Stimulated activated CD8-positive, alpha-beta memory T cell treated with anti-CD3 and anti-CD28 coated beads, Interleukin-2, amount 100 ng/mL, for 1 hour (primary cell): ENCODE measurements at places on chromosomes 11 and 22.

DNA sequence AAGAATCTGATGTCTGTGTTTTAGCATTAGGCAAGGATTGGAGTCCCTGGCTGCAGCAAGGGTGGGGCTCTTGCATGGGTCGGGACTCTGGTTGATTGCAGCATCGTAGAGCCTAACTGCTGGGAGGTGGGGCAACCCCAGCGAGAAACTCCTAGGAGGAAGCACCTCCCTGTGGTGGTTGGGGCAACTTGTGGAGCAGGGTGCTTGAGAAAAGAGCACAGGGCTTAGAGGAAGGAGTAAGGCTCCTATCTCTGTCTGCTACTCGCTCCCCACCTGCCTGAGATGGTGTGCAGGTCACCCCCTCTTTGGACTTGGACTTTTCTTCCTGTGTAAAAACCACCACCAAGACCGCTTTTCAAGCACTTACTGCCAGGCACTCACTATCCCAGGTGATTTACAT, 15.6 kb downstream of the SREBF2 start:
- DNase-seq: no peak

DNA sequence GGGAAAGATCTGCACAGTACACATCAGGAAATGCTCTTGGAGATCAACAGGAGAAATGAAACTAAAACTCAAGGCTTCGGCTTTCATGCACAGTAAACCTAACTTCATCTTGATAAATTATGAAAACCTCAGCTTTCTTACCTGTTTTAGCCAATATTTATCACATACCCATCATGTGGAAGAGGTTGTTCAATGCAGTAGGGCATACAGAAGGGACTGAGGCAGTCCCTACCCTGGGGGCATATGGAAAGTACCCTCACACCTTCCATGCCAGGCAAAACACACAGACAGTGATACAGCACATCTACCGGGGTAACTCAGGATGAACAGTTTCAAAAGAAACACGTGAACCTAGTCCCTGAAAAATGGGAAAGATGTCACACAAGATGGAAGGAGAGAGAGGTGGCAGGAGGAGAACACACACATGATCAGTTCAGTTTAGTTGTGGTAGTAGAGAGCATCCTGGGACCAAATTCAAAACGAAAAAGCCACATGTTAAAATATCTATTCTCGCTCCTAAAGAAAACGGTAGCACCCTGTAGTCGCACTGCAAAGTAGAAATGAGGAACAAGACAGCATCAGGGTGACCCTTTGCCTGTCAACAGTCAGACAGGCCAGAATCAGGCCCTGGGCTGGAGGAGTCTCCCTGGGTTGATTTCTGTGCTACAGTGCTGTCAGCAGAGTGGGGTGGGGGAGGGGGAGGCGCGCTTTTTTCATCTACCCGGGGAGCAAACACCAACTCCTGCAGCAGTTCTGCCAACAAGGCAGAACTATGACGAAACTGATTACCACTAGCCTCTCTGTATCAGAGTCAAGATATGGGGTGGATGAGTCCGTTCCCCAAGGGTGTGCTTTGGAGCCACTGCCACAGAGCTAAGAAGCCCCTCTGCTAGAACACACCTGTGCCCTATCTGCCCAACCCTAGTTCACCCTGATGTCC, 1.3 kb downstream of the HIRA start:
- DNase-seq: no peak

DNA sequence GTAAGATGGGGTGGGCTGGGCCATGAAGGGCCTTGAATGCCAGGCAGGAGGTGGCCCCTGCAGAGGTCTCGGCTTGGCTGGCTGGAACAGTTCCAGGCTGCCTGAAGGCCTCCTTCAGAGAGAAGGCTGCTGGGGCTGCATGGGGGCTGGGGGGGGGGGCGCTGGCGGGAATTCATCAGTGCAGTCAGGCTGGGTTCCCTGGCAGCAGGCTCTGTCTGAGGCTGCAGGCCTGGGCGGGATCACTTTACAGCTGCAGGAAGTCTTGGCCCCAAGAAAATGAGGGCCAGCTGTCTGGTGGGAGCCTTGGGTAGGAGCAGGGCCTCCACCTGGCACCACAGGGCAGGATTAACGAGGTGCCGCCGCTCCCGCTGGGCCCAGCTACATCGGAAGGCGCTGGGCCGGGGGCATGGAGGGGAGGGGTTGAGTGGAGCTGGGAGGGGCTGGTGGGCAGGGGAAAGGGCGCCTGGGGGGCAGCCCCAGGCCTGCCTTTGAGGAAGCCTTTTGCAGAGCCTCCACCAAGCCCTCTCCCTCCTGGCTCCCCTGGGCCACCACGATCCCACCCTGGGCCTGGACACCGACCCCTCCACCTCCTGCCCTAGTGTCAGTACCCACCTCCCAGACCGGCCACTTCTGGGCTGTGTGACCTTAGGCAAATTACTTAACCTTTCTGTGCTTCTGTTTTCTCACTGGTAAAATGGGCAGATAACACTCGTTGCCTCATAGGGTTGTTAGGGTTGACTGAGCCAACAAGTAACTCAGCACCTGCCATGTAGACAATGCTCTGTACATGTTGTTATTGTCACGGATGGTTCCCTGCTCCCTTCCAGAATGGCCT, 31.0 kb upstream of the HMOX1 start:
- no peak for DNase-seq

DNA sequence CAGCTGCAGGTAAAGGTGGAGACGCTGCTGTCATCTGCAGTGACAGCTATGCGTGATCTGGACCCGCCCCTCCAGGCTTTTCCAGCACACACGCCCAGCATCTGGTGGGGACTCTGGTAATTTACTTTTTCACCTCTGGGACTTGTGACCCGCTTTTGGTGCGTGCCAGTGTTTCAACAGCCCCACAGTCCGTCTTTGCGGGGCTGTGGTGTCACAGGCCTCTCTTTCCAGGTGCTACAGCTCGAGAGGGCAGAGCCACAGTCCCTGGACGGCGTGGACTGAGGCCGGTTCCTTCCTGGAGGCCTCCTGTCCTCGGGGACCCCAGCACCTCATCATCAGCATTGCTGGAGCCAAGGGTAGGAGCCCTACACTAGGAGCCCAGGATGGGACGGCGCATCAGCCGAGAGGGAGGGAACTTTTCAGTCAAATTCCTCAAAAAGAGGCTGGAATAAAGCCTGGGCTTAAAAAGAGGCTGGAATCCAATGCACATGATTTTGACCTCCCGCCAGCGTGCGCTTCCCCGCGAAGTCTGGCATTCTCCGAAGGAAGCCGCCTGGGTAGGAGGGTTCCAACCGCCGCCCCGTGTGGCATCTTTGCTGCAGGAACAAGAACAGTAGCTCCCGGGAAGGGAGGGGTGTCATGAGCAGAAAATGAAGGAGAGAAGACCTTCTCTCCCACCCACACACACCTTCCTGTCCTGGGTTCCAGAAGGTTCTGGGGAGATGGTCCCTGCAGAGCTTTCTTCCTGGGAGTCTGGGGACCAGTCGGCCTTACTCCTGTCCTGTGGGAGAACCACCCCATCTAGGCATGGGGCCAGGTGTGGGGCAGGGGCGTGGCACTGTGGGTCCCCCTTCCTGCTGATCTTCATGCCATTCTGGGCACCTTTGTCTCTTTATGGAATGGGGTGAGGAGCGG, 25.7 kb upstream of the KRTAP5-7 start:
- DNase-seq: no peak

DNA sequence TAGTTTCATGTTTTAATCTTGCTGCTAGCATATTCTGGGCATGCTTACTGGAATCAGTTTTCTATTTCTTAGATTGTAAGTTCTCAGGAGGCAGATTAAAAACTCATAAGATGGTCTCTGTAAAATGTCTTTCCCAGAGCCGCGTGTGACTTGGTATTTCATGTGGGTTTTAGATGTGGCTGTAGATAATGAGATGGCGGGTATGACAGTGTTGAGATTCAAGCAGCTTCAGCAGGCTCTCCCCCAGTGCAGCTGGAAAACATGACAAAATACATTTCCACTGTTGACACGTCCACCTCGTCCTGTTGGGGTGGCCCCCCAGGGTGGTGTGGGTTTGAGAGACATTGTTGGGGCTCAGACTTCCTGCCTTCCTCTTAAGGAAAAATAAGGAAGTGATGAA, 106.8 kb downstream of the KIRREL3 start:
- DNase-seq: no peak

- DNase-seq: no peak
Measured at GRCh38 chr11:103867481-103867880, 169.0 kb upstream of the DDI1 start.

DNA sequence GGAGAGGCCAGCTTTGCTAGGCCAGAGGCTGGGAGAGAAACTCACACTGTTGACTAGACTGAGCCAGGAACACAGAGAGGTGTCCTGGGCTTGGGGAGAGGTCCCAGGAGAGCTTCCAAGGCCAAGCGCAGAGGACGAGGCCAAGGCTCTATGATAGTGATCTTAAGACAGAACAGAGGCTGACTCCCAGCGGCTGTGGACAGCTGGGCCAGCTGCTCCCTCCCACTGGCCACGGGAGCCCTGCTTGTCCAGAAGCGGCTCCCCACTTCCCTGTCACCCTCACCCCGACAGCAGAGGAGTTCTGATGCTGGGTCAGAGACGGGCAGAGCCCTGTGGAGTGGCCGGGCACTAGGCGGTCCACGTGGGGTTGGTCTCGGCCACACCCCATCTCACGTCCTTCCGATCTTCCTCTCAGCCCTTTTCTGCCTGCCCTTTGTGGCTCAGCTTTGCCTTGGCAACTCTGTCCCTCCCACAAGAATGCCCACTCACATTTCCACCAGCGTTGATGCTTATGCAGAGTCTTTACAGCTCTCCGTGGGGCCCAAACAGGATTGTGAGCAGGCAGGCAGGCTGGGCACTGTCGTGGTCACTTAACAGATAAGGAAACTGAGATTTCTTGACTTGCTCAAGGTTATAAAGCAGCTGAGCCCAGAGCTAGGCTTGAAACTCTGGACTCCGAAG, 68.2 kb downstream of the FBXO7 start:
- no peak for DNase-seq

- DNase-seq: no peak
Measured at GRCh38 chr22:46007003-46007847, 30.3 kb upstream of the WNT7B start.

DNA sequence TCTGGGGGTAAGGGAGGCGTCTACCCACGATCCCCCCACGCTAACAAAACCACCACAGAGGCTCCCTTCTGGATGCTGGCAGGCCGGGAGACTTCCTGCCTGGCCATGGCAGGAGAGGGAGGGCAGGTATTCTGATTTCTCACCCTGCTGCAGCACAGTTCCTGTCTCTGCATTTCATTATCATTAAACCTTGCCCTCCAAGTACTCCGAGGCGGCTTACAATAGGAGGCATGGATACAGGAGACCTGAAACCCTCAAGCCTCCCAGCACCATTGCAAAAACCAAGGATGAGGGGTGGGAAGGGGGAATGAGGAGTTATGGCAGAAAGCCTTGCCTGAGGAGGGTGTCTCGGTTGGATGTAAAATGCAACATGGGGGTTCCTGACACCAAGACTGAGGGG, 44.1 kb upstream of the MN1 start:
- DNase-seq: no peak

DNA sequence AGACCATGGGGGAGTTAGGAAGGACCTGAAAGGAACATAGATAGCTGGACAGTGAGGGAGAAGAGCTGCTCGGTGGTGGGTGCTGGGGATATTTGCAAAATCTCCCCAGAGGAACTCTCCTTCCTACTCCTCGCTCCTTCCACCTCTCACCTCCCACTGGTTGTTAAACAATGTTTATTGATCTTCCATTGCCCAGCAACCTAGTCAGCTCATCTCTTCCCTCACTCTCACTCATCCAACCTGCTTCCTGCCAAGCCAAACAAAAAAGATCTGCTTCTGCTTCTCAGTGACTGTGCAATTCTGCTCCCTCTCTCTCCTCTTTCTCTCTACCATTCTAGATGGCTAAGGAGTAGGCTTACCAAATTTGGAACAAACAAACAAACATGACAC, 115.0 kb downstream of the SLC1A2 start:
- no peak for DNase-seq

GRCh38 chr11:129975543-129975942, 27.1 kb downstream of the PRDM10 start:
- no peak for DNase-seq

GRCh38 chr11:92324890-92325289, 100.3 kb downstream of the FAT3 start:
- DNase-seq: no peak

DNA sequence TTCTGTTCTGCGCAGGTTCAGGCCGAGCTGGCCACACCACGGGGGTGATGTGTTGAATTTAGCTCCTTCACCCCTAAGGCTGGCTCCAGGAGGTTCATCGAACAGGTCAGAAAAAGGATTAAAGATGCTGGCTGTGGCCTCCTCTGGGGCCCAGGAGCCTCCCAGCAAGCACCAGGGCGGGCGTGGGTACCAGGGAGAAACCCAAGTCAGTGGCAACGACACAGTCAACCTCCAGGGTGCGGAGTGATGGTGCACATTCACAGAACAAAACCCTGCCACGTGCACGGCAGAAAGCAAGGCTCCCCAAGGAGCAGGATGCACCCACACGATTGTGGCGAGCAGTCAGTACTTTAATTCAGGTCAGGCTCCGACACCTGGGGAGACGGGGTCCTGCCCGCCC, 10.8 kb downstream of the C11orf24 start:
- DNase-seq: no peak

DNA sequence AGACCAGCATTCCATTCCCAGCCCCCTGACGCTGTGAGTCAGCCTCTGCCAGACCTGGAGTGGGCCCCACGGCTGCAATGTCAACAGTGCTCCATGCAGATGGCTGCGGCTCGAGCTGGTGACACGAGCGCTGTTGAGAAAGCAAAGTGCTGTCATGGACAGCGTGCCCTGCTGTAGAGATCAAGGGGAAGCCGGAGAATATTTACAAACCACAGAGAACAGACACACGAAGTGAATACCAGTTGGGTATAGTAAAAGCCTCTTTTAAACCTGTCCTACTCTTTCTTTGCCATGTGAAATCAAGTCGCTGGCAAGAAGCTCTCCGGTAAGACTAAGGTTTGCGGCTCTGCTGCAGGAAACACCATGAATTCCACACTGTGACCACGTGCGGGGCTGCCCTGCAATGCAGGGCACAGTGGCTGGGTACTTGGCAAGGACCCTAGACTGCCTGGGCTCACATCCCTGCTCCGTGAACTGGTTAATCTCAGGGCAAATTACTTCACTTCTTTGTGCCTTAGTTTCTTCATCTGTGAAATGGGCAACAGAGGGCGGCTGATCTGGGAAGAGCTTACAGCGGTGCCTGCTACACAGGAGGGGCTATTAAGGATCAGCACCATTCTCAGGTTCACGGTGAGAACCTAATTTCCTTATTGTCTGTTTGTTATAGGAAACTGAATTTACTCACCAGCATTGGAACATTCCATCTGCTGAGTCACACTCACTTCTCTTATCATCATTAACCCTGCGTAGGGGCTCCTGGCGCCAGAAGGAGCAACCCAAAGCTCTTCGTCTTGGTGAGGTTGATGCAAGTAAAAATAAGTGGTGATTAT, 27.8 kb upstream of the ELFN2 start:
- DNase-seq: no peak

DNA sequence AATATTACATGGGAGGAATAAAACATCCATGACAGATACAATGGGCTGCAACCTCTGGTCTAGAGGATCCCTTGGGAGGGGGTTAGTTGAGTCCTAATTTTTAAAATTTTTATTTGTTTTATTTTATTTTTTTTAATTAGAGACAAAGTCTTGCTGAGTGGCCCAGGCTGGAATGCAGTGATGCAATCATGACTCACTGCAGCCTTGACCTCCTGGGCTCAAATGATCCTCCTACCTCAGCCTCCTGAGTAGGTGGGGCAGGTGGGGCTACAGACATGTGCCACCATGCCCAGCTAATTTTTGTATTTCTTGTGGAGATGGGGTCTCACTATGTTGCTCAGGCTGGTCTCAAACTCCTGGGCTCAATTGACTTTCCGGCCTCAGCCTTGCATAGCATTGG, 43.1 kb downstream of the FDX1 start:
- no peak for DNase-seq
